Mucosa of descending colon (tissue), 3 donors: ENCODE measurements at places on chromosomes 16 and 17. TPM values are rescaled to one million over a fixed set of nuclear protein-coding genes. Genes with fewer than 3 reads are reported as not detected.

DNA sequence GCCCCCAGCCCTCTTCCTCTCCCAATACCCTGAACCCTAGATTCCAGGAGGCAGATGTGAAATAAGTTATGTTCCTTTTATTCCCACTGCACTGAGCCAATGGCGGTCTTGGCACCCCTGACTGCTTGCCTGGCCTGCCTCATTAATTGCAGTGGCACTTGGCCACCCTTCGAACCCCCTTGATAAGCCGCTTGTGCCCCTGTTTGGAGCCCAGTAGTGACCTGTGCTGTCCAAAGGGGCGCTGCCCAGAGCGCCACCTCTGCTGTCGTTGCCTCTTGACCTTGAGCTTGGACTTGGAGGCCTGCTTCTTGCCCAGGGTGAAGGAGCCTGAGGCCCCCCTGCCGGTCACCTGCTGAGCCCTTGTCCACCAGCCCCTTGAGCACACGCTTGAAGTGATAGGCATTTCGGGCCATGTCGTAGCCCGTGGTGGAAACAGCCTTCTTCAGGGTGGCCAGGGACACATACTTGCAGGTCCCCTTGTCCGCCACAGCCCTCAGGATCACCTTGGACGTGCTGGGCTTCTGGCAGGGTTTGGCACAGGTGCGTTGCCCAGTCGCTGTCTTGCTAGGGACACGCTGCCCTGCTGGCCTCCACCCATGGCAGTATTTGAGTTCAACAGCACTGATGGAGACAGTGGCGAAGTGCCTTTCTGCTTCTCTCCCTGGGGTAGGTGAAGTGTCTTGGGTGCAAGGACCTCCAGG is 5.7 kb downstream of the SGCA start:
- DNase-seq, result no peak

GRCh38 chr16:55668340-55669281 is 12.8 kb downstream of the SLC6A2 start:
- DNase-seq, result no peak

DNA sequence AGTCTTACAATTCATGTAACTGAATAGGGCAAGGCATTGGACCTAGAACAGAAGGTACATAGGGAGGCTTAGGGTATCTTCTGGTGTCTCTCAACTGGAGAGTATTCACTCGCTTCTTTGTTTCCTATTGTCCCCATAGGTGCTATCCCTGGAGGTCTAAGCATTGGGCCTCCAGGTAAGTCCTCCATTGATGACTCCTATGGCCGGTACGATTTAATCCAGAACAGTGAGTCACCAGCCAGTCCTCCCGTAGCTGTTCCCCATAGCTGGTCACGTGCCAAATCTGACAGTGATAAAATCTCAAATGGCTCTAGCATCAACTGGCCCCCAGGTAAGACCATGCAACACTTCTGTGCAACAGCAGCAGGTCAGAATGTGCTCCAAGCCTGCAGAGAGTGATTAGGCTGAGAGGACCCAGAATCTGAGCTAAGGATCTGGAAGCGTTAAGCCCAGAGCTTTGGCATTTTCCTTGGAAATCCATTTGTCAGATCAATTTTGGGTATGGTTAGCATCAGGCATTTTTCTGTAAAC is 35.7 kb downstream of the TMC6 start:
- DNase-seq, result no peak

DNA sequence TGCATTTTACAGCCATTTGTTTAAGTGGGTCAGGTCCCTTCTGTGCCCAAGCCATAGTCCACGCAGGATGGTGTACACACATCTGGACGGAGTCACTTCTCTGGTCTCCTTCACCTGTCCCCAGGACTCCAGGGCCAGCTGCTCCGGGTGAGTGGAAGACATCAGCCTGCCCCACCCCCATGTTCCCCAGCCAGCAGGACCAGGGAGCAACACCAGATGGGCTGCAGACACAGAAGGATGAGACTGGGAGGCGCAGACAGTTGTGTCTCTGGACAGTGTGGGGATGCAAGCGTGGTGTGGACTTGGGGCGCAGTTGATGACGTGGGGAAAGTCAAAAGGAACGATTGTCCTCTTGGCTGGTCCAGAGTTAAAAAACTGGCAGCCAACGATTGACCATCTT is 24.6 kb upstream of the WFDC1 start:
- DNase-seq, result no peak

Gene ITGB4
- total RNA-seq, result 153 TPM
